Stimulated activated naive CD4-positive, alpha-beta T cell treated with Interleukin-2 at 50 U/mL for 16 hours (primary cell): ENCODE measurements at places on chromosomes 3 and 15.

- DNase-seq, result no peak
Measured at GRCh38 chr3:167843886-167844285, 108.4 kb downstream of the SERPINI1 start.

DNA sequence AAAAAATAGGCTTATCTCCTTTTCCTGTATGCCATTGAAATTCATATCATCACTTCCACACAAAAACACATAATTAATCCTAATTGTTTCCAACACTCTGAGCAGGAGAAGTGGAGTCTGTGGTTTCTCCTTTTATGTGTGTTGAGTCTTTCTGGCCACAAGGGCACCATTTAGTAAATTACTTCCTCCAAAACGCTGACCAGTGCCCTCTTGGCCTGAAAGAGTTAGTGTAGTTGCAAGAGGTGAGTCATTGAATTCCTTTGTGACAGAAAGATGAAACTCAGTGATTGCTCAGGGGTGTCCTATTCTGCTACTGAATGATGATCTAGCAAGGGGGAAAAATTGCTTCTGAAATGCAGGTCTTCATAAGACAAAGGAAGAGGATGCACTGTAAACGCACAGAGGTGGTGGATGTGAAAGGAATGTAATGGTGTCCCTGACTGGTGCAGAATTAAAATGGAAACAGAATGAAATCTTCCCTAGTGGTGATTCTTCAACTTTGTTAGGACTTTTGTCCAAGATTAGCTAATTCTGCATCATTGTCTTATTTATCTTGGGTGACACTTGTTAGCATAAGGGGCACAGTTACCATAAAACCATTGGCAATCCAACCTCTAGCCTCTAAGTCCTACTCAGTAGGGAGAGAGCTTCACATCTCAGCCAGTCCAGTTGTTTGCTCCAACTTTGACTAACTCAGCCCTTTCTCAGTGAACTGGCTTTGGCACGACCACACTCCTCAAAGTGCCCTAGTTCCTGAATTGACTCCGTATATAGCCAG, 208.4 kb upstream of the NANOGP8 start:
- no peak for DNase-seq

DNA sequence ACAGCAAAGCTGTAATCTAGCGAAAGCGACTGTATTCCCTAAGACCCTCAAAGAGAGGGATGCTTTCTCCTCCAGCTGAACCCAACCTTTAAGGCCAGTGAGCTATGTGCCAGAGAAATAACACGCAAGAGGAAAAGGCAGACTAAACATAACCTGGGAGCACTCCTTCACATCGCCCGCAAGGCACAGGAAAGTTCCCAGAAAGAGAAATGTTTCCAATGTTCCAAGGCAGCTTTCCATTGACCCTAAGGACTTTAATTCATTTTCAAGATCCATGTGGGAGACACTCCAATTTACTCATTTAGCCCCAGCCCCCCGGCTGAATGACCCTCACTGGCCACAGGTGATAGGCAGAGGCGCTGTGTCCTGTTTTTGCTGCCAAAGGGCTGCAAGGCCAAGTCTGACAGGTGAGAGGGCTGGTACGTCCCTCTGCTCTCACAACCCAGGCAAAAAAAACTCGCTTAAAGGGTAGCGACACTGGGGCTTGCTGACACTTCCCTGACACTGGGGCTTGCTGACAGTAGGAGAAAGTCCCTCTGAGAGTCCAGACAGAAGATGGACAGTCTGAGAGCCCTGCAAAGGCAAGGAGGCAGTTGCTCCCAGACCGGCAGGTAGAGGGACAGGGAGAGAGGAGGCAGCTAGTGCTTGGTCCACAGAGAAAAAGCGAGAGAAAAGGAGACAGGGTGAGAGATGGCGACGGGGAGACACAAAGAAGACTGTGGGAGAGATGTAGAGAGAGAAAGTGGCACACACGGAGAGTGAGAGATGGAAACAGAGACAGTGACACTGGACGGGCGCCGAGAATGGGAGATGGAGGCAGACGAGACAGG, 702 bp downstream of the ARHGEF3 start:
- peak; percentile 37 for DNase-seq

DNA sequence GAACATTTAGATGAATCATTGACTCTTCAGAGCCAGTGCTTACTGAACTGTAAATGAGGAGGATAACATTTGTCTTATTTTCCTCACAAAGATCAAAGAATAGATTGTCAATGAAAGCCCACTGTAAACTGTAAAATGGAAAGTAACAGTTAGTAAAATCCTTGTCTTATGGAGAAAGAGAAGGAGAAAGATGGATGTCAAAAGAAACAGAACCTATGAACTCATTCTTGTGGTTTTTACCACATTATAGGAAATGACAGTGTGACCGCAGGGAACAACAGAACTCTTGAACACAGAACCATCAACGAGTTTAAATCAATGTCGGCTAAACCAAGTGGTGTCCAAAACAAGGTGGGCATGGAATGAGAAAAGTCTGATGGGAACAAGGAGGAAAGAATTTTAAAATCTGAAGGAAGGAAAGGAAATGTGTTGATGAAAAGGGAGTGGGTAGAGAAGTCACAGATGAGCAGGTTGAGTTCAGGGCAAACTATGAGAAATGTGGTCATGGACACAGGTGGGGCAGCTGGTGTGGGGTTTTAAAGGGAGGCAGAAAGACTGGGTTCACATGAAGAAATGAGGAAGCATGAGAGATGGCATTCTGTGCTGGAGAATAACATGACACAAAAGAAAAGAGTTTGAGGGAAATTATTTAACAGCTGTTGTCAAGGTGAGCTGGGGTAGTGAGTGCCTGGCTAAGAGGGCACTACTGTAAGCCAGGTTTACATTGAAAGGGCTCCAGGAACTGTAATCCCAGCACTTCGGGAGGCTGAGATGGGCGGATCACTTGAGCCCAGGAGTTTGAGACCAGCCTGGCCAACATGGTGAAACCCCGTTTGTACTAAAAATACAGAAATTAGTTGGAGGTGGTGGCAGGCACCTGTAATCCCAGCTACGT, 42.4 kb upstream of the ETV5 start:
- no peak for DNase-seq
